ENCODE measurements at places on chromosomes 2 and 18.

- DNase-seq: no peak
These were observed 241.2 kb downstream of the ANAPC1 start for GRCh38 chr2:111642586-111643327.

GRCh38 chr2:85183479-85183878 lies 50.3 kb downstream of the TCF7L1 start:
- no peak for DNase-seq

- DNase-seq: no peak
These were observed 142.9 kb upstream of the NDUFV2 start for GRCh38 chr18:8959551-8960135.

GRCh38 chr2:44429034-44429433 lies 67.3 kb downstream of the CAMKMT start:
- no peak for DNase-seq

DNA sequence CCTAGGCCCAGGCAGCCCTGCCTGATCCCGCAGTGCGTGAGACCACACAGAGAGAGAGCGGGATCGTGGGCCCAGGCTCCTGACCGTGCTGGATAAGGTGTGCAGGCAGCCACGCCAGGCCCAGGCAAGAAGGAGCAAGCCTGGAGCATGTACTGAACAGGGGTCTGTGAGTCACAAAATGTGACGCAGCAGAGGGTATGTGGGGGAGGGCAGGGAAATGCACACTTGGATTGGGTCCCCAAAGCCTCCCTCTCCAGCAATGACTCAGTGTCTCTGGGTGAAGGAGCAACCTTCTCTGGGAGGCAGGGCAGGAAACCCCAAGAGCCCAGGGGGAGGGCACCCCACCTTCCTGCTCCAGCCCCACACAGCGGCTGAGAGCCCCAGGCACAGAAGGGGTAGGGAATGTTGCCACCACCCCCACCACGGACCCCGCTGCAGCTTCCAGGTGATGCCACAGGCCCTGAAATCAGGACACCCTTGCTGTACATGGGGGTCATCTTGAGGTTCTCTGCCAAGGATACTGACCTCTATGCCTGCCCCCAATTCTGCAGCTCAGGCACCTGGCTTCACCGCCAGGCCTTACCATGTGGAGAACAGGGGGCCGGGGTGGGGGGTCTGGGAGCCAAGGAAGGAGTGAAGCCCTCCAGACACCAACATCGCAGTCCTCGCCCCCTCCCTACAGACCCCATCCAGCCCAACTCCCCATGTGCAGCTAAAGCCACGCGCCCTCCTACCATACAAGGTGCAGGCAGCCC lies 1.3 kb upstream of the GPC1 start:
- no peak for DNase-seq

- no peak for DNase-seq
These were observed 69.8 kb downstream of the NFATC1 start for GRCh38 chr18:79465392-79465991.

- no peak for DNase-seq
These were observed 282.9 kb downstream of the GPD2 start for GRCh38 chr2:156719036-156719435.

DNA sequence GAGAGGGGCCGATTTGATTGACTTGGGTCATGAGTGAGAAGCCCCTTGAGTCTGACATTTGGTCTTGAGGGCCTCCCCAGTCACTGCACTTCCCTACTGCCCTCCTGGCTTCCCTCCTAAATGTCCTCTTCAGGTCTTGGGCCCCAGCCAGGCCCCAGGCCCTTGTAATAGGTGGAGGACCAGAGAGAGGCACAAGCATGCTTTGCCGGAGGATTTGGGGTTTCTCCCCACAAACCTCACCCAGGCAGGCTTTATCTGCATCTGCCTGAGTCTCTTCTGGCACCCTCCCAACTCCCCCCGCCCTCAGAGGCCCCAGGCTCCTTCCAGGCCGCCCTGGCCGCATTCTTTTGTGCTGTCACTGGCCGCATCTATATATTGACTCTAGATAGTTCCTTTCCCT lies 270.7 kb downstream of the HAUS1 start:
- DNase-seq: no peak

DNA sequence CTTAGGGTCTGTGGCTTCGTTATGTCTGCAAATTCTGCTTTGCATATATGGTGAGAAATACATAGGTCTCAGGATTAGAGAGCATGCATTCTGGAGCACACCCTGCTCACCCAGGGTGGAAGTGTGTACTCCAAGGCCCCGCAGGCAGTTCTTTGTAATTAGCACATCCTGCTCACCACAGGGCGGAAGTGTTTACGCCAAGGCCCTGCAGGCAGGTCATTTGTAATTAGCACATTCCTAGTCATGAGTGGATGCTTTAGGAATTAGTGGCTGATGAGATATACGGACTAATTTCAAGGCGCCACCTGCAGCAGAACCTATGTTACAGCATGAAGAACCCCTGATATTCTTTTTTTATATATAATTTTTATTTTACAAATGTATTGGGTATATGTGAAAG lies 4.2 kb downstream of the ALLC start:
- DNase-seq: no peak

- DNase-seq: no peak
These were observed 11.8 kb upstream of the SMIM21 start for GRCh38 chr18:75439348-75439747.

GRCh38 chr2:159904127-159904958 lies 106.3 kb upstream of the CD302 start:
- DNase-seq: peak; percentile 67

- DNase-seq: no peak
These were observed 51.7 kb downstream of the PROC start for GRCh38 chr2:127469974-127470373.

DNA sequence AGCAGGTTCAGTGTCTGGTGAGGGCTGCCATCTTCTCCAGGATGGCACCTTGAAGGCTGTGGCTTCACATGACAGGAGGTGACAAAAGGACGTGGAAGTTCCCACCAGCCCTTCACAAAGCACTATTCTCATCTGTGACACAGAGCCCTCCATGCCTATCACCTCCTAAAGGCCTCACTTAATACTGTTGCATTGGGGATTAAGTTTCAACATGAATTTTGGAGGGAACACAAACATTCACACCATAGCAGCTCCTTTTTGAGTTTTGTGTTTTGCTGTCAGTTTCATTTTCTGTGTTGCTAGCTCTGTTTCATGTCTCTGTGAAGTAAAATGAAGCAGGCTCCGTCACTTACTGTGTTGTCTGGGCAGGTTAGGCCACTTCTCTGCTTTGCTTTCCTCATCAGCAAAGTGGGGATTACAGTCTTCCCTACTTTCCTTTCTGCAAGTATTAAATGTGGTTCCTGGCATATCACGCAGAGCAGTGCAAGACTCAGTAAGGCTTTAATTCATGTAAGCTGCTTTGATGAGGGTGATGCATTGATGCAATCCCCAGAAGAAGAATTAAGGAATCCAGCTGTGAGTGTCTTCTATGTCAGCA lies 31.6 kb downstream of the LIMS1 start:
- DNase-seq: no peak

DNA sequence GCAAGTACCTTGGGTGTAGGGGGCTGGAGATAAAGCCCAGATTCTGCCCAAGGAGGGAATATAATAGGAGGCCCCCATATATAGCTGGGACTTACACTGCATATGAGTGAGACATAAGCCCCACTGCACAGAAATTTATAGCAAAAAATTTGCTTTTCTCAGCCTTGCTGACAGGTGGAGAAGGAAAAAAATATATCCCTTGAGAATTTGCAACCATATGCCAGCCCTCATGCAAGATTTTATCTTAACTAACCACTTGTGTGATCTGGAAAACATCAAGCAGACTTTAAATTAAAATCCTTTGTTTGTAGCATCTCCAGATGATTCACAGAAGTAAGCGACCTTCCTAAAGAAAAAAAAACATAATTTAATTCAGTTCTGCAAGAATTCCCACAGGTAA lies 288.2 kb downstream of the BCL2 start:
- no peak for DNase-seq

DNA sequence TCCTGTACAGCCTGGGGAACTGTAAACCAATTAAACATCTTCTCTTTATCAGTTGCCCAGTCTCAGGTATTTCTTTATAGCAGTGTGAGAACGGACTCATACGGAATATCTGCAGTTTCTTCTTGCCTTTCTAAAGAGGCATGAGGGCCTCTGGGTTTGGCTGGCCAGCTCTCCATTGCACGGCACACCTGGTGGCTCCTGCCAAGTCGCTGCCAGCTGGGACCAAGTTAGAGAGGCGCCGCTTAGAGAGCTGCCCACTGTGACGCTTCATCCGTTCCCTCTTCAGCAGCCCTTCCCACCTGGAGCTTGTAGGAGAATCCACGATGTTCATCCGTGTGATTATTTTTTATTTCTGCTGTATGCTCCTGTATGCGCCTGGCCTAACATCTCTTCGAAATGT lies 195.4 kb downstream of the TWIST2 start:
- no peak for DNase-seq

DNA sequence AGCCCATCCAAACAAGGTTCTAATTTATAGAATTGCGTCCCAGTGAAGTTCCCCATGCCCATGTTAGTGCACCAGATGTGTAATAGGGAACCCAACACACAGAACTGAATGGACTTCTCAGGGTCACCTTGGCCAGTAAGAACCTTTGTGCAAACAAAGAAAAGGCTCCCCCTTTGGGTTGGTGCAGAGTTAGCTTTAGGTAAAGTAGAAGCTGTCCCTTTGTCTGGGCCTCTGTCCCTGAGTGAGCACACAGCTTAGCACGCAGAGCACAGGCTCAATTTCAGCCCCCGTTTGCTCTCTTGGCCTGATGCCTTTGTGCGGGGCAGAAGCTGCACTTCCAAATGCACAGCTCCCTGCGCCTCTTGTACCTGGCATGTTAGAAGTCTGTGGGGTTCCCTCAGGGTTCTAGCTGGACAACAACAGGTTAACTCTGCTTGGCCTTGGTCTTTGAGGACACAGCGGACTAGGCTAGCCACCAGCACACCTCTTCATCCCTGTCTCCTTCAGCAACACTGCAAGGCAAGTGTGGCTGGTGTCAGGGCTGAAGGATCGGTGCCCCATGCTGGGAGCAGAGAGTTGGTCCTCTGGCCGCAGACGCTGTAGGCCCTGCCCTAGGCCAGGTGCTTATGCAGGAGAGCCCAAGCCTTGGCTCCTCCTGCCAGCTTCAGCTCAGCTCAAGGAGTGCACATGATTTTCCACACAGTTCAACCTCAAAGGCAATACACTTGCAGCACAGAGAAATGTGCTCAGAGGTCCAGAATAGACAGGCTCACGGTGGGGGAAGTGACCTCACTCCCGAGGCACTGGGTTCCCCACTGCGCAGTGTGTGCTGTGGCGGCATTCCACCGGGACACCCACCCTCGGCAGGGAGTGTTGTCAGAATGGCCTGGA lies 73.3 kb upstream of the FOSL2 start:
- DNase-seq: no peak

DNA sequence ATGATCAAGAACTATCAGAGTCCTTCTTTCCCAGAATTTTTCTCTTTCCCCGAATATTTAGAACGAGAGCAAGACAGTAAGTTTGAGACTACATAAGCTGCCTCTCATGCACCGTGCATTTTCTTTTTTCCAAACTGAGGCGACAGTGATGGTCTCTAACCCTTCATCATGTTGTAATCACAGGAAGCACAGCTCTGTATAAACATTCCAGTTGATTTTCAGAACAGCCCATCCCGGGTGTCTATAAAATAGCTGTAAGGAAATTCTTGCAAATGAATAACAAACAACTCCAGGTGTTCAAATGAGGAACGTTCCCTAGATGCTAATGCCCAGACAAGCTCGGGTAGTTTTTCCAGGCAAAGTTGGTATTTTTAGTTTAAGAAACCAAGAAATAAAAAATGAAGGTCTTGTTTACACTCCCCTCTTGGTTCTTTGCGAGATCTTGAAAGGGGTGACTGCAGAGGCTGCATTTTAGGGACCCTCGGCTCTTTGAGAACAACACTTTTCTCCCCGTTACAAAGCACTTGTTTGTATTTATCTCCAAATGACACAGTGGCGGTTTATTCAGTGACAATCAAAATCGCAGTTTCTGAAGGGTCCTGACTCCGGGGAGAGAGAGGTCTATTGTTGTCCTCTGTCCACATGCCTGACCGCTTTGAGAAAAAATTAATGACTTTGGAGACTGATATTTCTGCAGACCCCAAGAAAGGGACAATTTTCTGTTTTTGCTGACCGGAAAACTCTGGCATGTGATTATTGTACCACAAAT lies 101.1 kb upstream of the NCK2 start:
- DNase-seq: no peak

DNA sequence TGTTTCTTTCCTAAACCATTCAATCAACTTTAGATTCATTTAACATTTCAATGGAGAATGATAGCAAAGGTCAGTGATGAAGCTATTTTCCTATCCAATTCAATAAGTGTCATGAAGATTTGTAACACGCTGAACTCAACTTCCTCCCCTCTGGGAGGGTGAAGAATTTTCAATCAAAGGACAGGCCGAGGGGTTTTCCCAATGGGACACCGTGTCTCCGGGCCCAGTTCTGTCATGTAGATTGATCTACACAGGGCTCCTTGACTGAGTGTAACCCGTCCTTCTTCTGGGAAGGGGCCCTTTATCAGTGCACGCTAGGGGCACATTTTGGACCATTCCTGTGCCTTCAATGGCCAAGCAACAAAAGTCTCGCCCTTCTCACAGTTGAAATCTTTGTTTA lies 90.1 kb downstream of the KCNE4 start:
- DNase-seq: no peak

- no peak for DNase-seq
These were observed 78.7 kb upstream of the PAPOLG start for GRCh38 chr2:60677356-60677755.

GRCh38 chr2:198698230-198698629 lies 759.5 kb downstream of the SATB2 start:
- no peak for DNase-seq

- no peak for DNase-seq
These were observed 436.0 kb upstream of the CWC22 start for GRCh38 chr2:180442860-180443644.

GRCh38 chr2:24403168-24403831 lies 43.0 kb upstream of the ITSN2 start:
- DNase-seq: no peak

GRCh38 chr2:128447538-128447995 lies 128.9 kb upstream of the HS6ST1 start:
- no peak for DNase-seq

GRCh38 chr18:11767935-11768334 lies 78.9 kb downstream of the GNAL start:
- no peak for DNase-seq

GRCh38 chr2:141692829-141693228 lies 438.0 kb downstream of the LRP1B start:
- no peak for DNase-seq

DNA sequence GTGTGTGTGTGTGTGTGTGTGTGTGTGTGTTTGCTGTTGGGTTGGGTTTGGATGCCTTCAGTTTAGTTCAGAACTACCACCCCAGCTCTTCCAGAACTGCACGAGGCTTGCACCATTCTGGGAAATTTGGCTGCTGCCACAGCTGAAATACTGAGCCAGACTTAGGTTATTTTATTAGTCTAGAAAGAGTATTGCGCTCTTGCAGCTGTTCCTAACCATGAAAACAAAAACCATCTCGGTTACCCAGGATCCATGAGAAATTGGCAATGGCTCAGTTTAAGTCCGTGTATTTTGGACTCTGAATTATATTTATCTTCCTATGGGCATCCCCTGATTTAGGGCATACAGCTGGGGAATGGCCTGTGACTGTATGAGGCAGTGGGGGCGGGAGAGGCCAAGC lies 83.2 kb downstream of the TANC1 start:
- no peak for DNase-seq

- no peak for DNase-seq
These were observed 22.5 kb downstream of the MOB4 start for GRCh38 chr2:197538412-197538811.

- DNase-seq: no peak
These were observed 5.1 kb downstream of the NCK2 start for GRCh38 chr2:105749583-105750400.

Data from activated CD4-positive, CD25-positive, alpha-beta regulatory T cell (primary cell).